ENCODE measurements at places on chromosomes 3 and 15.
A peak's percentile ranks its signal among the peaks of the same experiment; 100 is the strongest.

DNA sequence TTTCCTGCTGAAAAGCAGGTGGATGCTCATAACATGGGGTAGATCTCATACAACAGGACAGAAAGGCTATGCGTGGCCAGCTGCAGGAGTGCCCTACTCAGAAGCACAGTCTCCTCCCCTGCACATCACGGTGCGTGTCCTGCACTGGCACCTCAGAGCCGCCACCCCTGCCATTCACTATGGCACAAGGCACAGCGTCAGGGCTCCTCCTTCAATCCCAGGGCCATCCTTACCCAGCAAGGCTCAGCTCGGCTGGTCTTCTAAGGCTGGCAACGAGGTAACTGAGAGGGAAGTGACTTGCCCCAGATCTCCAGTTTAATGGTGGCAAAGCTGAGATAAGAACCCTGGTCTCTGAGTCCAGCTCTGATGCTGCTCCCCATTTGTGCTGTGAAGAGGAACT lies 97.1 kb downstream of the CPN2 start:
- no peak for DNase-seq

DNA sequence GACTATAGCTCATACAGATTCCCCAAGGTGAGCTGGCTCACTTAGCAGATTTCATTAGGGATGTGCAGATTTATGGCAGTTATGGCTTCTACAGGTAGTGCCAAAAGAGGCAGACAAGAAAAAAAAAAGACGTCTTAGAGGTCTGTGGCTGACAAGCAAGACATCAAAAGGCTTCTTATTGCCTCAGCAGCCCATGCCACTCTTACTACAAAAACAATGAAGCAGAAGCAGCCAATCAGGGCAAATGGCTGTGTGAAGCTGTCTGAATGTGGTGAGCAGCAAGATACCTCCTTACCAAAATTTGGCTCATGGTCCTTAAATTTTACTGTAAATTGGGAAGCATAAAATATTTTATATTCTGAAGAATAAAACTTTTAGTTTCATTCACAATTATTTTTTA lies 557.5 kb upstream of the GOLIM4 start:
- no peak for DNase-seq

DNA sequence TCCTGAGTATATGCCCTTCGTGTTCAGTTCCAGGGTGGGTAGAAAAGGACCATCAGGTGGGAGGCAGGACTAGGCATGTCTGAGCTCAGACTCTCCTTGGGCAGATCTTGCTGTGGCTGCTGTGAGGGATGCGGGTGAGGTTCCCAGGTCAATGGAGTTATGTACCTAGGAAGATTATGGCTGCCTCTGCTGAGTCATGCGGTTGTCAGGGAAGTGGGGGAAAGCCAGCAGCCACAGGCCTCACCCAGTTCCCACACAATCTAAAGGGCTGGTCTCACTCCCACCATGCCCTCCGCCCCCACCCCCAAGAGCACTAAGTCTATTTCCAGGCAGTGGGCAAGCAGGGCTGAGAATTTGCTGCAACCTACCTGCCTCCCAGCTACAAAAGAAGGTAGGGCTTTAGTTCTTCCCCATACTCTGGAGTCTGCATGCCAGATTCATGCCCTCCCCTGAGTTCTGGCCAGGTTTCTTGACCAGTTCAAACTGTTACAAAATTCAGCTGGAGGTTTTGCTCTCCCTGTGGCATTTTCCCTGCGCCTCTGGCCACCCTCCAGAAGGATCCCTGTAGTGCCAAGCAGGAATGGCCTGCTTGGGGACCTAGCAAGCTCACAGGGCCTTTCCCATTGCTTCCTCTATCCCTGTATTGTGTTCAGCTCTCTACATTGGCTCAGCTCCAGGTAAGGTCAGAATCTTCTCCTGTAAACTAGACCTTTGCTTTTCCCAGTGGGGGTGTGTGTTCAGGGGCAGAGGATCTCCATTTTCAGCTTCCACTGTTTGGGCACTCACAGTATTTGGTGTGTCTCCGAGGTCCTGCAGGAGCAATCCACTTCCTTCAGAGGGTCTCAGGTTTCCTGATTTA lies 12.7 kb upstream of the TMCO5A start:
- no peak for DNase-seq

DNA sequence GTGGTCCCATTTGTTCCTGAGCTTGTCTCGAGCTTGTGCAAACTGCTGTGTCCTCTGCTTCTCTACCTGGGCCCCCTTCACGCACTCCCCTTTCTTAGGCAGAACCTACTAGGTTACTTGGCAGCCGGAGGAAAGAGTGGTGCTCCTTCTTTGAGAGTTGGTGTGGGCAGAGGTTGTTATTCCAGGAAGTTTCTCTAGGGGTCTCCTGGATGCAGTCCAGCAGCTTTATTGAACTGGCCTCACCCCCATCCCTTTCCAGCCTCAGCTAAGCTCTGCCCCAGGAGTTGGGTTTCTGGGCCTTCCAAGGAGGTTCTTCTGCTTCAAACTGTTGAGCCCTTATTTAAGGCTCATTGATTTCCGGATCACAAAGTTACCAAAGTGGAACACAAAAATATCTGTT lies 103.2 kb downstream of the C3orf70 start:
- no peak for DNase-seq

DNA sequence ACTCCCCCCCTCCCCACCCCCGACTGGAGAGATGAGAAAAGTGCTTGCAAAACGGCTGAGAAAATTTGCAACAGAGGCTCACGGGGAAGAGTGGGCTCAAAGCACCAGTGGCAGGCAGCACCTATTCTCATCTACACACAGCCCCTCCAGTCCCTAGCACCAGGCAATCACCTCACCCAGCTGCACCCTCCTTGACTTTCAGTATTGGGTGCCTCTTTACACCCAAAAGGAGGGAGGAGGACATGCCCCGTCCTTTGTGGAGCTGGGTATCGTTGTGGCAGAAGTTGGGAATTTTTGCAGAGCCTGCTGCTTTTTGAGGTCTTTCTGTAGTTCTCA lies 182.8 kb upstream of the TOPAZ1 start:
- DNase-seq: no peak

- no peak for DNase-seq
These were observed 87.4 kb upstream of the MEX3B start for GRCh38 chr15:82133251-82133650.

- DNase-seq: no peak
These were observed 5.1 kb downstream of the LINGO1 start for GRCh38 chr15:77627581-77627980.

DNA sequence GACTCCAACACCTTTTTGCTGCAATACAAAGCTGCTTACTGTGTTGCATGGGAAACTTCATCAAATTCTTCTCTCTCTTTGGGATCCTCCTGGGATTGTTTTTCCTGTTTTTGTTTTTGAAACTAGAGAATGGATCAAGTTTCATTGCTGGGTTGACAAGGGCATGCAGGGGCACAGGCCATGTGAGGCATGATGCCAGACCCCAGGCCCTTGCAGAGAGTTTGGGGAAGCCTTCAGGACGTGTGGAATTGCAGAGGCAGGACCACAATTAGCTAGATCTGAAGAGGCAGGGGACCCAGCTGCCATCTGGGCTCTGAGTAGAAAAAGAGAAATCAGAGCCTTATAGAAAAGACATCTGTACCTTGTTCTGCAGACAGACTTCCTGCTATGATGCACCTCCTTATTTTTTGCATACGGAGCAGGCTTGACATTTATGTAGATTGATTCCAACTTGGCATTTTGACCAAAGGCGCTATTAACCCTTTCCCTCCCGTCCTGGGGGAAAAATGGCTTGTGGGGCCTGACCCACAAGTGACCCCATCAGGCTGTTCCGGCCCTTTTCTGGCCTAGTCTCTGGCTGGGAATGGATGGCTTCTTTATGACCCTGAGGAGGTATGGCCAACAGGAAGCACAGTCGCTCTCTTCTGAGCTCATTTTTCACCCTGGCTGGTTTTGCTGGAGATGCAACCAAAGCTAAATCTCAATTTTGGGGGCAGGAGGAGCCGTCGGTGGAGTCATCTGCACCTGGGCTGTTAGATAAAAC lies 44.3 kb upstream of the CHRNB4 start:
- no peak for DNase-seq

DNA sequence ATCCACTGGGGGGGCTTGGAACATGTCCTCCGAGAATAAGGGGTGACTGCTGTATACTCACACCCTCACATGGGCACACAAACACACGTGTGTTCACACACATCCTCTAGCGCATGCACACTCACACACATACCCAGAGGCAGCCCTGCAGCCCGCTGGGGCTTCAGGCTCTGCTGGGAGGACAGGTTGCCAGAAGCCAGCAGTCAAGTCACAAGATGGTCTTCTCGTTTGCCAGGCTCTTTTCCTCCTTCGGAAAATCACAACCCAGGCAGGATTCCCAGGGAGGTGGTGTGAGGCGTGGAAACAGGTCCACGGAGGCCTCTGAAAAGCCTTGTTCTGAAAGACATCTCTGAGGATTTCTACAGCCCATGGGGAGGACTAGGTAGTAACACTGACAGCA lies 26.8 kb downstream of the MEGF11 start:
- no peak for DNase-seq

GRCh38 chr15:62549345-62549970 lies 384.4 kb upstream of the C2CD4B start:
- DNase-seq: no peak

GRCh38 chr3:69203631-69204314 lies 81.4 kb upstream of the LMOD3 start:
- no peak for DNase-seq

GRCh38 chr3:64659617-64659978 lies 28.2 kb downstream of the ADAMTS9 start:
- DNase-seq: no peak

DNA sequence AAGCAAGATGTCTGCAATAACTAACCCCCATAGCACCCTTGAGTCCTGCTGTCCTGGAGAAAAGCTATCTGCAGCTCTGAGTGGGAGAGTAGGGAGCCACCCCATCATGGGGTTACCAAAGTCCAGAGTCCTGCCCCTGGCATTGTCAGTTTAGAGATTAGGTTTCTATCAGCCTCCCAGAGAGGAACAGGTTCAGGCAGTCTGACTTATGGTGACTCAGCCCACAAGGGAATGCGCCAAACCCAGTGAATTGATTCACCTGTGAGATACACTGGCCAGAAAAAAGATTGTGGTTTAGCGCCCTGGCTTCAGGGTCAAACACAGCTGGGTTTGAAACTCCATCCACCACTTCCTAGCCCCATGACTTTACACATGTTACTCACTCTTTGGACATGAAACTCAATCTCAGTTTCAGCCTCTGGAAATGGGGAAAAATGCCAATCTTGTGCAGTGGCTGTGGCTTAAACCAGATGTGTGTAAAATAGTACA lies 263.6 kb upstream of the HES1 start:
- DNase-seq: peak; percentile 76

GRCh38 chr3:94596887-94597566 lies 534.2 kb downstream of the NSUN3 start:
- no peak for DNase-seq

DNA sequence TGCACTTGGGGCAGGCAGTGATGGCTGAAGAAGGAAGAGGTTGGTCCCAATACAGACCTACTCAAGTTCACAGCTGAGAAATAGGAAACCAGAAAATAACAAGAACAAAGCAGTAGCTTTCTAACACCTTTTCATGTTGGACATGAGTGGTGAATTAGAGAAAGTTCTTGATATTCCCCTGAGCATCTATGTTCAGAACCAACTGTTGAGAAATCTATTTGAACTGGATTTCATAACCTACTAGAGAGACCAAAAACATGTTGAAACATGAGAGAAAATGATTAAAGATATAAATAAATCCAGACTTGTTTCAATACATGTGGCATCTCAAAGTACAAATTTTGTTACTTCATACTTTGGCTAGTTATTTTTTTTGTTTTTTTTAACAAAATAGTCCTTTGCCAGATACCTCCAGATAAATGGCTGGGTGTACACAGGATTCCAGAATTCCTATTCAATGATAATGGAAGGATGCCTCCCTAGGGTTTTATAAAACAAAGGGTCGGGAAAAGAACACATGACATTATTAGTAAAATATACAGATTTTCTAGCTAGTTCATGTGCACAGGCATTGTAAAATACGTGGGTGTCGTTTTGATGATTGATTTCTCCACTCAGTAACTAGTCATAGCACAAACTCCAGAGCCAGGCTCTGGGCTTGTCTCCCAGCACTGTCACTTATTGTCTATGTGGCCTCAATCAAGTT lies 34.4 kb upstream of the TNFSF10 start:
- peak; percentile 52 for DNase-seq

DNA sequence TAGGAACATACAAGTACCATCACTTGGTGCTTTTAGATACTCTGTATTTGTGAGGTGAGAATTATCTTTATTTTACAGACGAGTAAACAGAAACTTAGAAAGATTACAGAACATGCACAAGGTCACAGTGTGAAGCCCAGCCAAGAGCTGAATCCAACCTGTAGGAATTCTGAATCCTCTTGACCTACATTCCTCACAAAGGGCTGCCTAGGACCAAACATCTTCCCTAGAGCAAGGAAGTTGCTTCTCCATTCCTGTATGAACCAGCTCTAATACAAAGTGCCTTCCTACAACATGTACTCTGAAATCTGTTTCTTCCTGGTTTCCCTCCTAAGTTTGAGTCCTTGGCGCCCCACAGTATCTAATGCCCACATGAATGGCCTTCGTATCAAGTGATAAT lies 2.9 kb downstream of the HDGFL3 start:
- DNase-seq: no peak

GRCh38 chr3:36060950-36061349 lies 319.4 kb upstream of the STAC start:
- no peak for DNase-seq

DNA sequence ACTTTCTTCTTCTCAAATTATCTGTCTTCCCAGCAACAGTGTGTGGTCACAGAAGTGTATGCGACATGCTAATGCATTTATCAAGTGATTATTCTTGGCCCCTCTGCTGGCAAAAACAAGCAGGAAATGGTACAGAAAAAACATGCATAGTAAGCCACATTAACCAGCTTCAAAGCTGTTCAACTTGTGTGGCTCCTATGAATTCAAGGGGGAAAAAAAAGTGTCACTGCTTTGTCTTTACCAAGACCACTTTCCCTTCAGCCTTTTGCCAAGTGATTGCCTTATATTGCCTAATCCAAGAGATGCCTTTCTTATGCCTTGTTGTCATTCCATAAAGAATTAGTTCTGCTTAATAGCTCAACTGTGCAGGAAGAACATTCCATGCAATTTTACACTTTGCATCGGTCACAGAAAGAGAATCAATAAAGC lies 39.1 kb downstream of the PRTG start:
- no peak for DNase-seq

DNA sequence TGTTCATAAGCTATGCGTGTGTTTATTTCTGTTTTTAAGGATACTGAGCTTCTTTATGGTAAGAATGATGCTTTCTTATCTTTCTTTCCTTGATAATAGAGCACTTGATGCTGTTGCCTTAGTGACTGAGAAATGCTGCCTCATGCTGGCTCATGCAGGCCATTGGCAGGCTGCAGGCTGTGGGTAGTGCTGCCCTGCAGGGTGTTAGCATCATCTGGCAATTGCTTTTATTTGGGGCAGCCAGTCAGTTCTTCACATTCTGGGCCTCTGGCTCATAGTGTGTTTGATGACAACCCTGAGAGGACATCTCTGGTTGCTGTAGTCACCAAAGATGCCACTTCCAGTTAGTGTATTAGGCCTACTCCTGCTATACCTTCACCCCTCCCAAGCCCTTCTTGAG lies 66.2 kb upstream of the ONECUT1 start:
- DNase-seq: no peak

DNA sequence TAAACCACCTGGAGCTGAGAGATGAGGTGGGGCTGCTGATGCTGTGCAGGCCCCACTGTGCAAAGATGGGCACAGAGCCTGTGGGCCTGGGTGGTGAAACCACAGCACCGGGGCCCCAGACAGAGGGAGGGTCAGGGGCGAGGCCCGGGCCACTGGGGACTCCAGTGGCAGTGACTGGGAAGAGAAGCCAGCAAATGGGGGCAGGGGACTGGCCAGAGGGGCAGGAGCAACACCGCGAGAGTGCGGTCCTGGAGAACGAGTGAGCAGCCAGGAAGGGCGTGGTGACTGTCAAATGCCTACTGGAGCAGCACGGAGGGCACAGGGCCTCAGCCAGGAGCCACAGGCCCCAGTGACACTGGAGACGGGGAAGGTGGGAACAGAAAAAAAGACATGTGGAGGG lies 39.8 kb downstream of the HCN4 start:
- no peak for DNase-seq

Measured in fibroblast of skin of left quadriceps (primary cell).